ENCODE measurements at places on chromosomes 2 and 18.
A peak's percentile ranks its signal among the peaks of the same experiment; 100 is the strongest.

GRCh38 chr2:229124136-229124535 lies 147.0 kb downstream of the PID1 start:
- DNase-seq = no peak

DNA sequence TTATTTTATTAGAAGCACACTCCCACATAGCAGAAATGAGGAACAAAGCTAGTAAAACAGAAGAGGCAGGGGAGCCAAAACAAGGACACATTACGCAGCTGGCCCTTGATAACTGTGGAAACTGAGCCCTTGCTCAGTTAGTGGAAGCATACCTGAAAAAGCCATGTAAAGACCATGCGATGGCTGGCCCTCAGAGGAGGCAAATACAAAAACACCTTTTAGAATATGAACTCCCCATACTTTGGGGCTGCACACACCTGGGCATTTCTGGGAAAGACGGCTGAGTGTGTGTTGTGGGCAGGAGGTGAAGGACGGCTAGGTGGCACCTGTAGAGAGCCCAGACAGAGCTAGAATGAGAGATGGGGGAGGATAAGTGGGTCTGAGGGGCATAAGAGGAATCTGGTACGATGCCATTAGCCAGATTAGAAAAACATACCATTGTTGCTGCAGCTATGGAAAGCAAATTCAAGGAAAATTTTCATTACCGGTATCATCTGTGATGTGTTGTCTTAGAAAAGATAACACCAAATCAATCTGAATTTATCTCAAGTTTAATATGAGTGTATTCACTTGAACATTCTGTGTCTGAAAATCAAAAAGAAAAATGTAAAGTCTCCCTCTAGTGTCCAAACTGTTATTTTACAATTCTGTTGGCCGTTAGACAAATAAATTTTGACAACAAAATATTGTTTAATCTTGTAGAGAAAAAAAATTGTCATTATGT lies 45.2 kb upstream of the SULT1C3 start:
- no peak for DNase-seq

GRCh38 chr2:130831356-130831755 lies 5.4 kb upstream of the ARHGEF4 start:
- DNase-seq = no peak

- no peak for DNase-seq
Observed at GRCh38 chr18:68520406-68521075, 194.4 kb downstream of the TMX3 start.

DNA sequence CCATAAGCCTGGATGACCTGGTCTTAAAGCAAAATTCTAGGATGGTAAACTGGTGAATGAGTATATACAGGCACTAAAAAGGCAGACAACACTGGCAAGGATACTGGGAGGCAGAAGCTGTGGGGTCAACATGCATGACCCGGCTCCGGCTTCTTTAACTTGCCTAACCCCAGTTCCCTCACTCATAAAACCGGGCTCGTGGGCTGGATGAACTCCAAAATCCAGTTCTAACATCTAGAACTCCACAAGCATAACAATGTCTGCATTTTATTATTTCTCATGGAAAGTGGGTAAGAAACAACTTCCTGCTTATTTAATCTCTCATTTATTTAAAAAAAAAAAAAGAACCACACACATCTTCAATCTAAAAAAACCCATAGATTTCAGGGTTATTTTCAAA lies 57.3 kb downstream of the FARSB start:
- no peak for DNase-seq

DNA sequence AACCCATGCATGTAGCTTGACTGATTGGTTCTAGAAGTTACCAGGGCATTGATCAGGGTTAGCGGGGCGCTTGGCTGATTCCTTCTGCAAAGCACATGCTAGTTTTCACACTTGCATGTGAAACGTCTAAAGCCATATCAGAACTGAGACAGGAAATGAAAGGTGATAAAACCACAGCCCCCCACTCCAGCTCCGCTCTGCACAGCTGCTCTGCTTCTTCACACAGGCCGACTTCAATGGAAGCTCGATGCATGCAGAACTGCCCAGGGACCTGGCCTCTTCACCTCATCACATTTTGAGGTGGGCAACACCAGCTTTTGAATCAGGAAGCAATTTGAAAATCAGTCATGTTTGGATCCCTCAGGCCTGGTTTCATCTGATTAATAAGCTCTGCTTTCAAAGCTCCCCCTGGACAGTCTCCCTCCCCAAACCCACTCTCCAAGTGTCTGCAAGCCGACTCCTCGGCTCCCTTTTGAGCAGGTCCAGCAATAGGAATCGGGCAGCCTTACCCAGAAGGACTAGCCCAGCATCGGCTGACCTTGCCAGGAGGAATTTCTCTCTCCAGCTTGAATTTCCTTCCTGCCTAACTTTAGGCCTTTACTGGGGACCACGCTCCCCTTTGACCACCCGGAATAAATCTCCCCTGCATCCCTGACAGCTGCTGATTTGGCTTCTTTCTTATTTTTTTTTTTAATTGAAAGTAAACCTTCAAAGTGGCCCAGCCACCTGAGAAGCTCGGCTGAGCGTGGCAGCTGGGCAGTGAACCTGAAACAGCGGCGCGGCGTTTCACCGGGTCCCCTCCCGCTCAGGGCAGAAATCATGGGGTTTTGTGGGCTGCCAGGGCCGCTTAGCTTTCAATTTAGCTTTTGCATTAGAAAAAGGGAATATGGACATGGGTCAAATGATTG lies 31.7 kb downstream of the HRH4 start:
- DNase-seq = no peak

- peak; percentile 78 for DNase-seq
Observed at GRCh38 chr2:7031547-7032245, 114.5 kb downstream of the RNF144A start.

- DNase-seq = no peak
Observed at GRCh38 chr2:215749092-215749957, 264.0 kb downstream of the MREG start.

- DNase-seq = no peak
Observed at GRCh38 chr2:112646102-112646719, 472 bp downstream of the SLC20A1 start.

DNA sequence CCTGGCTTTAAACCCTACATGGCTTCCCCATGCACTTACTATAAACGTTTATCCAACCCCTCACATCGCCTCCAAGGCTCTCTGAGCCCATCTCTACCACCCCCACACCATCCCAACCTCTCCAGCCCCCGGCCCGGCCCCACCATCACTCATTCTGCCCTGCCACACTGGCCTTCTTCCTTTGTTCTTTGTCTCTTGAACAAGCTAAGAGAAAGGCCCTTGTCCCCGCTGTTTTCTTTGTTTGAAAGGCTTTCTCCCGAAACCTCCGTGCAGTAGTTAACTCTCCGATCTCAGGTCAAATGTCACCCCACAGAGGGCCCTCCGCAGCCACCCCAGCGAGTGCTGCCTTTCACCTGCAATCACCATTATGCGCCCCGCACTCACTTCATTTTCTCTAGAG lies 100.4 kb downstream of the AFF3 start:
- DNase-seq = no peak

DNA sequence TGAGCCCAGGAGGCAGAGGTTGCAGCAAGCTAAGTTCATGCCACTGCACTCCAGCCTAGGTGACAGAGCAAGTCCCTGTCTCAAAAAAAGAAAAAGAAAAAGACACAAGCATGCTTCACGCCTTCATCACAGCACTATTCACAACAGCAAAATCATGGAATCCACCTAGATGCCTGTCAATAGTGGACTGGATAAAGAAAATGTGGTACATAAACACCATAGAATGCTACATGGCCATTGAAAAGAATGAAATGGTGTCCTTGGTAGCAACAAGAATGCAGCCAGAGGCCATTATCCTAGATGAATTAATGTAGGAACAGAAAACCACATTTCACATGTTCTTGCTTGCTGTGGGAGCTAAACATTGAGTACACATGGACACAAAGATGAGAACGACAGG lies 392.6 kb downstream of the EIPR1 start:
- DNase-seq = no peak

DNA sequence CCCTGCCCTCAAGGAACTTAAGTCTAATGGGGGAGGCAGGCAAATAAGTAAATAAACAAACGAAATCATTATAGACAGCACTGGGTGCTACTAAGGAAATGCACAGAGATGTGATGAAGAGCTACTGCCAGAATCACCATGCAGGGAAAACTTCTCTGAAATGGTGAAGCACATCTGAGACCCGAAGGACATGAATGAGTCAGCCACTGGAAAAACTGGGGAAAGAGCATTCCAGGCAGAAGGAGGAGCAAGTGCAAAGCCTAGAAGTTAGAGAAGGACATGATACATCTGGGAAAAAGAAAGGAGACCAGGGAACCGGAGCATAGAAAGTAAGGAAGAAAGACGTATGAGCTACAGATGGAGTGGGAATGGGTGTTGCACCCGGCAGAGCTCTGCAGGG lies 56.8 kb downstream of the TGFA start:
- DNase-seq = no peak

GRCh38 chr2:143551971-143552650 lies 422.9 kb downstream of the ARHGAP15 start:
- DNase-seq = no peak

- DNase-seq = no peak
Observed at GRCh38 chr2:111701266-111701665, 182.7 kb downstream of the ANAPC1 start.
